Stimulated activated CD8-positive, alpha-beta memory T cell treated with anti-CD3 and anti-CD28 coated beads, Interleukin-2, amount 100 ng/mL, for 1 hour (primary cell): ENCODE measurements at places on chromosomes 2 and 18.

DNA sequence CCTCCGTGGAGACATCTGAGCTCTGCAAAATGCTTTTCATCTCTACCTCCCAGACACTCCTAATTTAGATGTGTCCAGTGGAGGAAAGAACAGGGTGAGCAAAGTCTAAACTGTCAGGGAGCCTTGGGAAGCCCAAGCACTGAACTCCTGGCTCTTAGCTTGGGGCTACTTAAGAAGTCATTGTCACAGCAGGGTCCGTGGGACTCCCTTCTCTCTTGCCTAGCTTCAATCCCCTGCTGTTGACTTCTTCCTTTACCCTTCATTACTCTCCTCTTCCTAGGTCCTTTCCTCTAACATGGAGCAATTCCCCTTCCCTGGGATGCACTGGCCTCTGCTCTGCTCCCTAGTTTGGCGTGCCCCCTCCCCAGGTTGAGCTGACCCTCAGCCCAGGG is 3.4 kb downstream of the OSR1 start:
- no peak for DNase-seq

DNA sequence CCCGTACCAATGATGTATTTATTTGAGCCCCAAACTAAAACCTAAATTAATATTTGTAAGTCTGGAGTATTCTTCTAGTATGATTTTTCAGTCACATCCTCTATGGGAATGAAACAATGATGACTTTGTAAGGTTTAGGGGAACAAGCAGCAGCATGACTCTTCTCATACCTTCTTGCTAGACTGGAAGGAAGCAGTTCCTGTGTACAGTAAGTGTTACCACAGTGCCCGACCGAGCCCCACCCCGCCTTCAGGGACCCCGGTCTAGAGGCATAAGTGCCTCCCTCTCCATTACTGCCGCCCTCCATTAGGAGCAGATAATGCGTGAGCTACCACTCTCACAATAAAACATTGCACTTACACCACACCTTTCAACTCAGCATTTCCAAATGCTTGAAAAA is 599.3 kb downstream of the ARHGAP15 start:
- no peak for DNase-seq

DNA sequence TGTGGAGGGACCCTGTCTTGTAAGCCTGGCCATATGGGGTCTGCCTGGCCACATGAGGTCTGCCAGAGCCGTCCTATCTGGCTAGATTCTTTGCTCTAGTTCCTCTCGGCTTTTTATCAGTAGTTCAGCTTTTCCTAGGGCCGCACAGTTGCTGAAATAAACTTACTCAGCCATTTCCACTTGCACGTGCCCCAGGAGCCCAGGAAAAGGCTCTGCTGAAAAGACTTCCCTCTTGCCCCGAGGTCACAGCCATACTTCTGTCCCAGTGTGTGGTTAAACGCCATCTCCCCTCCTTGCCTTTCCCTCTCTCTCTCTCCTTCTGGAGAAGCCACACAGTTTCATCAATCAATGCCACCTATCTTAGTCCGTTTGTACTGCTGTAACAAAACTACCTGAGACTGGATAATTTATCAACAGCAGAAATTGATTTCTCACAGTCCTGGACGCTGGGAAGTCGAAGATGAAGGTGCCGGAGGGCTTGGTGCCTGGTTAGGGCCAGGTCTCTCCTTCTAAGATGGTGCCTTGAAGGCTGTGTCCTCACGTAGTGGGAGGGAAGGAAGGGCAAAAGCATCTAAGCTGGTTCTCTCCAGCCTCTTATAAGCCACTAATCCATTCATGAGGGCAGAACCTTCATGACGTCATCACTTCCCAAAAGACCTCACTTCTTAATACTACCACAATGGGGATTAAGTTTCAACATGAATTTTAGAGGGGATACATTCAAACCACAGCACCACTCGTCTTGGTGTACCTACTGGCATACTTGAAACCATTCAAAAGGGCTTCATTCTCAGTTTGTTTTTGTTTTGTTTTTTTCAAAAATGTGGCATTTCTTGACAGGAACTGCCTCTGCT is 11.2 kb upstream of the GALM start:
- no peak for DNase-seq

- DNase-seq: no peak
Measured at GRCh38 chr2:214604861-214605260, 194.0 kb downstream of the VWC2L start.

GRCh38 chr2:119241205-119241532 is 17.5 kb downstream of the STEAP3 start:
- no peak for DNase-seq

DNA sequence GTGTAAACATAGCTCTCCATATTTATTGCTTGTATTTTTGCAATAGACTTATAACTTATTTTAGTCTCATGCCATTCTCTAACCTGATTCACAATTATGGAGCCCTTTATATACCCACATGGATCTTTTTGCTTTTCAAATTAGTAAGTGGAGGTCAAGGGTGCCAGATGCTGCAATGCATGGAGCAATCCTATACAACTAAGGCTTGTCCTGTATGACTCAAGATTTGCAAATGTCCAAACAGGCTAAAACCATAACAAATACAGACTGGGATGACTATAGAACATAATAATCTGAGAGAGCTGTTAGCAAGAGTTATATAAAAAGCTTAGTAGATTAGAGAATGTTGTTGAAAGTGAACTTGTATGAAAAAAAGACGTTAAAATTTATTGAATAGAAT is 690.4 kb upstream of the NRXN1 start:
- DNase-seq: no peak

DNA sequence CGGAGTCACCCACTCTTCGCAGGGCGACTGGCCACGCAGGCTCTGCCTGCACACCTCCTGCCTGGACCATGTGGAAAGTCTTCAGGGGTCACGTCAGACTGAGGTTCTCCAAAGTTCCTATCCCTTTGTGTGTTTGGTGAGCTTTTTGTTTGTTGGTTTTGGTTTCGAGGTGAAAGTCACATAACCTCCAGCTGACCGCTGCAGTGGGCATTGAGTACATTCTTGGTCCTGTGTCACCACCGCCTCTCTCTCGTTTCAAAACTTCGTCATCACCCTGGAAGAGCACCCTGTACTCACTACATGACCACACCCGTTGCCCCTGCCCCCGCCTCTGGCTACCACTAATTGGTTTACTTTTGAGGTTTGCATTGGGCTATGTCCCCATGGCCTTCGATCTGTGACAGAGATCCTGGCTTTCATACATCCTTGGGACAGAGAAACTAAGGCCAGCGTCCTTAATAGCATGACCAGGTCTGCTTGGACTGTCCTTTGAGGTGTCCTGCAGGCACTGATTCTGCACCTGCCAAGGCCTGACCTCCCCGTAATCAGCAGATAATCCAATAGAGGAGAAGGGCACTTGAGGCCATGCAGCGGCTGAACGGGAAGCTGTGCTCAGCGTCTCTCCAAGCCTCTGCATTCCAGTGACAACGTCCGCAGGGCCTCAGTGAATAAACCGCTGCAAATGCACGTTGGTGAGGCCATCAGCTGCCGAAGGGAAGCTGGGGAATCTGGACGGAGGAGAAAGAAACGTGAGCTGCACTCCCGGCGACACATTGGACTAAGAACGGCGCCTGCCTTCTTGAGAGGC is 46.8 kb downstream of the SH3BP4 start:
- no peak for DNase-seq

DNA sequence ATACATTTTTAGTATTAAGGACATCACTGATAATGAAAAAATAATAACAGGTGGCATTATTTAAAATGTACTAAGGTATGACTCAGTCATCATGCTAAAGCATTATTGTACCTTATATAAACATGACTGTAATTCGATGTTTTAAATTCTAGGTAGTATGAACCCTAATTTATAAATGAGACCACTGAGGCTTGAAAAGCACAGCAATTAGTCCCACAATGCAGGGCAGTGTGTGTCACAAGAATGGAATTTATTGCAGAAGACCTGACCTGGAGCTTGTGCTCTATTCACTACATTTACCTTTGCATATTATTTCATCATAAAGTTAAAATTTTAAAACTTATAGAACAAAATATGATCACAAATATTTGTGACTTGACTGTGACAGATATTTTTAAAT is 358.5 kb upstream of the DSEL start:
- DNase-seq: no peak

GRCh38 chr2:10238991-10239485 is 63.7 kb upstream of the HPCAL1 start:
- no peak for DNase-seq

- DNase-seq: no peak
Measured at GRCh38 chr2:172323861-172324597, 103.4 kb upstream of the ITGA6 start.

- DNase-seq: no peak
Measured at GRCh38 chr2:195672674-195673073, 15.6 kb downstream of the SLC39A10 start.

- no peak for DNase-seq
Measured at GRCh38 chr18:47746615-47747014, 183.8 kb downstream of the SMAD2 start.

DNA sequence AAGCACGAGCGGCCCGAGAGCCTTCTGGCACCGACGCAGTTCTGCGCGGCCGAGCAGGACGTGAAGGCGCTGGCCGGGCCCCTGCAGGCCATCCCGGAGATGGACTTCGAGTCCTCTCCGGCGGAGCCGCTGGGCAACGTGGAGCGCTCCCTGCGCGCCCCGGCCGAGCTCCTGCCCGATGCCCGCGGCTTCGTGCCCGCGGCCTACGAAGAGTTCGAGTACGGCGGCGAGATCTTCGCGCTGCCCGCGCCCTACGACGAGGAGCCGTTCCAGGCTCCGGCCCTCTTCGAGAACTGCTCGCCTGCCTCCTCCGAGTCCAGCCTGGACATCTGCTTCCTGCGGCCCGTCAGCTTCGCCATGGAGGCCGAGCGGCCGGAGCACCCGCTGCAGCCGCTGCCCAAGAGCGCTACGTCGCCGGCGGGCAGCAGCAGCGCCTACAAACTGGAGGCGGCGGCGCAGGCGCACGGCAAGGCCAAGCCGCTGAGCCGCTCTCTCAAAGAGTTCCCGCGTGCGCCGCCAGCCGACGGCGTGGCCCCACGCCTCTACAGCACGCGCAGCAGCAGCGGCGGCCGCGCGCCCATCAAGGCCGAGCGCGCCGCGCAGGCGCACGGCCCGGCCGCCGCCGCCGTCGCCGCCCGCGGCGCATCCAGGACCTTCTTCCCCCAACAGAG is 70.4 kb downstream of the ARHGEF33 start:
- peak; percentile 26 for DNase-seq
